Stimulated activated CD4-positive, alpha-beta T cell treated with anti-CD3 and anti-CD28 coated beads, Interleukin-4, amount 100 ng/mL, for 48 hours (primary cell): ENCODE measurements at places on chromosomes 6 and 20.

- no peak for DNase-seq
Observed at GRCh38 chr20:36206641-36207040, 29.6 kb upstream of the AAR2 start.

- no peak for DNase-seq
Observed at GRCh38 chr6:18835976-18836375, 448.8 kb downstream of the RNF144B start.

DNA sequence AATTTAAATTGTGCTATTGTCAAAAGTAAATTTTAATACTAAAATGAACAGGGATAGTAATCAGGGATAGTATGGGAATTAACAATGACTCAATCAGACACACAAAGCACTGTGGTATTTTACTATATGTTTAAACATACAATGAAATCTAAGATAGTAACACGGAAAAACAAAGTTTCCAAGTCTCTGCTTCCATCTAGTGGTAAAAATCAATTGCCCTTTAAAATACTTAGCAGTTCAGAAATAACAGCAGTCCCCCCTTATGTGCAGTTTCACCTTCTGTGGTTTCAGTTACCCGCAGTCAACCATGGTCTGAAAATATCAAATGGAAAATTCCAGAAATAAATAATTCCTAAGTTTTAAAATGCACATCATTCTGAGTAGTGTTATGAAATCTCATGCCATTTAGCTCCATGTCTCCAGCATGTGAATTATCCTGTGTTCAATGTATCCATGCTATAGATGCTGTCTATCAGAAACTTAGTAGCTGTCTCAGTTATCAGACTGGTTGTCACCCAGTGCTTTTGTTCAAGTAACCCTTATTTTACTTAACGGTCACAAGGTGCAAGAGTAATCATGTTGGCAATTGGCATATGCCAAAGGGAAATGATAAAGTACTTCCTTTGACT lies 58.5 kb downstream of the AHI1 start:
- no peak for DNase-seq

DNA sequence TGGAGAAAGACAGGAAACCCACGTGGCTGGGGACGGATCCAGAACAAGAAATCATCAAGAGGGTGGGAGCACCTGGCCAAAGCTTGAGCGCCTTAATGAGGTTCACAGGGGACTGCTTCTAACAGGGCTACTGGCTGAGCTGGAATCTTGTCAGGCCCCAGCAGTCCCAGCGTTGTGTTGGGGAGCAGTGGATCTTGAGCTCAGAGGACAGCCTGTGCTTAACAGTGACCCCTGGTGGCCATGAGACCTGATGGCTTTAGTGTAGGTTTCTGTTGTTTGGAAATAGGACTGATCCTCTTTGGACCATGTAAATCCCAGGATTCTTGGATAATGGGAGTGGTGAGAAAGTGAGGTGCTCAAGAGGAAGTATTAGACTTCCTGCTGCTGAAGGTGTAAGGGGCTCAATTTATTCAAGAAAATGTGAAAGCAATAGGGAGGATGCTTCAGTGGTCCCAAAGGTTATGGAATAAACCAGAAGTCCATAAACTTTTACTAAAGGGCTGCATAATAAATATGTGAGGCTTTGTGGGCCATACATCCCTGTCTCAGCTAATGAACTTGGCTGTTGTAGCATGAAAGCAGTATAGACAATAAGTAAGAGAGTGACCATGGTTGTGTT lies 216.2 kb downstream of the NFATC2 start:
- DNase-seq = peak; percentile 38

- no peak for DNase-seq
Observed at GRCh38 chr6:30724906-30725667, 4.9 kb downstream of the TUBB start.

DNA sequence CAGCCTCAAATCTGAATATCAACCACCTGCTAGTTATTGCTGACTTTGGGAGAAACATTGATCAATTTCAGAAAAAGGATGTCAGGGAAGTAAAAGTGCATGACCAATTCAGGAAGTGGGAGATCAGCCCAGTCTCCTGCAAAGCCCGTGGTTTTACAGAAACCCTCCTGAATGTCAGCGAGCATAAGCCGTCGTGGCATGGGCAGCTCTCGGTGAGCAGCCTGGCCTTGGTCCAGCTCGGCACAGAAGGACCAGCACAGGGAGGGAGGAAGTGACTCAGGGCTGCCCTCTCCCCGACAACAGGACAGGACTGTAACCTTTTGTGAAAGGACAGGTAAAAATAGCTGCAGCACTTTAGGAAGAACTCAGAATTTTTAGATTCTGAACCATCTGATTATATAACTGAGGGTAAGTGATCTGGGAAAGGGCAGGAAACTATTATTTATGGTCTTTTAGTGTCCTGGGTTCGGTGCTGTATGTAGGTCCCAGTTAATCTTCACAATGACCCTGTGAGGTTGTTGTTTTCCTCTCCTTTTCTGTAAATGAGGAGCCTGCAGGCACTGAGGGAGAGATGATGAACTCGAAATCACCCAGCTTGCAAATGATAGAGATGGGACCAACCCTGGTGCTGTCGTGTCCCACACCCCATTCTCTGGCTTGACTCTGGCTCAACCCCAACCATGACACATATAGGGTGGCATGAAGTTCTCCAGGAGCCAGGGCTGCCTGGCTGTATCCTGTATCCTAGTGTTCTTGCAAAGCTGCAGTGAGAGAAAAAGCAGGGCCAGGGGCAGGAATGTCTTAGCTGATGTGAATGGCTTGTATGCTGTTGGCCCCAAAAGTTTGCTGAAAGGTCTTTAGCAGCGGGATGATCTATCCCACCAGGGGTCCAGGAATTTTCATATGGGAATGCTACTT lies 37.6 kb downstream of the NRN1 start:
- DNase-seq = no peak

DNA sequence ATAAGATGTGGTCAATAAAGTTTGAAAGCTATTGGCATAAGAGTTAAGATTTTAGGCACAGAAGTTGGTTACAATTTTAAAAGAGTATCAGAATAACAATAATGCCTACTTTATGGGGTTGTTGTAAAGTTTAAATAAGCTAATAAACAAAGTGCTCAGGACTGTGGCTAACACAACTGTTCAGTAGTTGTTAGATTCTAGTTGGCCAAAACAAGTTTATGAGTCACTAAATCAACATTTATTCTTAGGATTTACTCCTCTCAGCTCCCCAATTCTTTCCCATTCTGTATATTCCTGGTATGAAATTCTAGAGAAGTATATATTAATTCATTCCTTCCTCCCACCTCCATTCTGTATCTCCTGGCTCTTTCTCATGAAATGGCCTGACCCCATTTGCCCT lies 14.5 kb downstream of the RMND1 start:
- DNase-seq = no peak

DNA sequence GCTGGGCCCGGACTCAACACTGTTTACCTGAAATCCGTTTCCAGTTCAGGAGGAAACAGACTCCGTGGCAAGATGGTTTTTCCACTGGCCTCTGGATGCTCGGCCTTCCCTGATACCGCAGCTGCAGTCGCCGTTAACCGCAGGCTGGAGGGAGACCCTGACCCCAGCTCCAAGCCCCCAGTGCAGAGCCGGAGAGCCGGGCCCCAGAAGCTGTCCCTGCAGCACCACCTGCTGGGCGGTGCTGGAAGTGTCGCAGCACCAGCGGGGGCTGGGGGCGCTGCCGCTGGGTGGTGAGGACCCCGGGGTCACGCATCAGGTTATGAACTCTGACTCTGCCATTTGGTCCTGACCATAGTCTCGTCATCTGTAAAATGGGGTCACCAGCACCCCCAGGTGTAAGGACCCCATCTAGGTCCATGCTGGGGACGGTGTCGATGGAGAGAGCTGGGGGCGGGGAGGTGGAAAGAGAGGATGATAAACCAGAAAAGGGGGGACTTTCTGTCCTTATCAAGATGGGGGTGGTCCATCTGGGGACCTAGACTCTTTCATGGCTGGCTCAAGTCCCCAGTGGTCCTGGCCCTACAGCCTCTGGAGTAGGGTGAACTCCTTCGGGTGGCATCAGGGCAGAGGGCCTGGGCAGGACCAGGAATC lies 20.8 kb upstream of the CHRNA4 start:
- no peak for DNase-seq

DNA sequence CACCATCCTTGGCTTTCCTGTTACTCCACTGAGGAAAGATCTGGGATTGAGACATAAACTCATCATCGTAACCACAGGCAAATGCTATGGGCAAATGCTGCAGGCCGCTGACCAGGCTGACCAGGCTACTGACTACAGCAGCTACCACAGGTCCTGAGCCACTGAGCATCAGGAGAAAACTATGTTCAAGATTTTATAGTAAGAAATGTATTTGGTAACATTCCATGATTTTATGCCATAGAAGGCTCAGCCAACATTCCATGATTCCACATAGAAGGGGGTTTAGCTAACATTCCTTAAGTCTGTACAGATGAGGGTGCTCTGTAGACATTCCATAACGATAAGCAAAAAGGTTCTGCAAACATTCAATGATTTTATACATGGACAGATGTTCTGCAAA lies 16.1 kb upstream of the B4GALT5 start:
- no peak for DNase-seq

- no peak for DNase-seq
Observed at GRCh38 chr6:136226027-136226673, 24.0 kb downstream of the MTFR2 start.

GRCh38 chr20:13025181-13025580 lies 16.4 kb downstream of the SPTLC3 start:
- no peak for DNase-seq

GRCh38 chr6:12748411-12748810 lies 31.8 kb downstream of the PHACTR1 start:
- DNase-seq = no peak

- no peak for DNase-seq
Observed at GRCh38 chr6:38149531-38149930, 330.0 kb downstream of the ZFAND3 start.

DNA sequence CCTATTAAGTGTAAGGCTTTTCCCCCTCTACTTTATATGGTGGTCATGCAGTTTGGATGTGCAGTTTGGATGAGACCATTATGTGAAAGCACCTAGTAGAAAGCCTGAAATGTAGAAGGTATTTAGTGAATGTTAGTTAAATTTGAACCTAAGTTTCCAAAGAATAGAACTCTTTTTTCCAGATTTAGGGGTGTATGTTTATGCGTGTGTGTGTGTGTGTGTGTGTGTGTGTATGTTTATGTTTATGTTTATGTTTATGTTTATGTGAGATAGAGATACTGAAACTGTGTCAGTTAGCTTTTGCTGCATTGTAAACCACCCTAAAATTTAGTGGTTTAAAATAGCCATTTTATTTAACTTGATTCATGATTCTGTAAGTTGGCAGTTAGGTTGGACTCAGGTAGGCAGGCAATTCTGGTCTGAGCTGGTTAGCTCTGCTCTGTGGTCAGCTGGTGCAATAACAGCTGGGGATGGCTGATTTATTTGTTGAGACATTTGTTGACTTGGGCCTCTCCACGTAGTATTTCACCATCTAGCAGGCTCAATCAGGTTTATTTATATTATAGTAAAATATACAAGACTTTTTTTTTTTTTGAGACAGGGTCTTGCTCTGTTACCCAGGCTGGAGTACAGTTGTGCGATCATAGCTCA lies 54.0 kb downstream of the STK4 start:
- no peak for DNase-seq

DNA sequence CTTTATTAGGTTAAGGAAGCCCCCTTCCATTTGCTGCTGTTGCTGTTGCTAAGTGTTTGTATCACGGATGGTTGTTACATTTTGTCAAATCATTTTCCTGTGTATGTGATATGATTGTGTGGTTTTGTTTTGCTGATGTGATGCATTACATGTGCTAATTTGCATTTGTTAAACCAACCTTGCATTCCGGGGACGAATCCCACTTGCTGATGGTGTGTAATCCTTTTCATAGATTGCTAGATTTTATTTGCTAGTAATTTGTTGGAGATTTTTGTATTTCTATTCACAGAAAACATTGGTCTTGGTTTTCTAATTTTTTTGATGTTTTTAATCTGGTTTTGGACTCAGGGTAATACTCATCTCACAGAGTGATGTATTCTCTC lies 167.8 kb downstream of the WDR27 start:
- DNase-seq = no peak

DNA sequence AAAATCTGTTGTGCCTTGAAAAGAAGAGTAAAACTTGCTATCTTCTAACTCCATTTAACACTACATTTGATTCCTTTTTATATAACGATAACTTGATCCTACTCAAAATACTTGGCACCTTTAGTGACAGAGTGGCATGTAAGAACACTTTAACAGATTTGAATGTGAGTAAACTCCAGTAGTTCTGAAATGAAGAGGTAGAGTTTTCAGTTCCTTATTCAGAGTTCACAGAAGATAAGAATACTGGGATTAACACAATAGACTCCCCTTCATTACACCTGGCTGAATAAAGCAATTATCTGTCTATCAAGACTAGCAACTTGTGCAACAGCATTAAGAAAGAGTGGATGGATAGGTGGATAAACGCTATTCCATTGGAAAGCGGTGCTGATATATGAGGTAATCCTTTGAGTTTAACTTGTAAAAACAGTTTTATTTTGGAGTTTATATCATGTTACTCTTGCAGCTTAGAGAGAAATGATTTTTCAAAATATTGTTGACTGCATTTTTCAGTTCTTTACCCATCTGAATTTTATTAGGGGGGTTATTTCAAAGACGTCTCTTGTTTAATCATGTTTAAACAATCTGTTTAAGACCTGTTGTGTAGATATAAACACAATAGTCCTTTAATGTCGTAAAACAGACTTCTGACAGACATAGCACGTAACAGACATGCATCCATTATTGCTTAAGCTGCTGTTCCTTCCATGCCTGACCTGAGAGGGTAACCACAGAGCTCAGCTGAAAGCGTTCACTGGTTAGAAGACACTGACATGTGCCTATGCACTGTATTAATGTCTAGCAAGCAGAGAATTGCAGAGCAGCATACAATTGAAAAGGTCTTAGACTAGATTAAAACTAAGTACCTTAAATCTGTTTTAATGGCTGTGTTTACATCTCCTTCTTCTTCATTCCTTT lies 102.4 kb upstream of the SUPT3H start:
- no peak for DNase-seq
